ENCODE measurements at places on chromosomes 3 and 15. TPM values are rescaled to one million over a fixed set of nuclear protein-coding genes. Genes with fewer than 3 reads are reported as not detected.

GRCh38 chr3:129616291-129616690, 9.8 kb upstream of the PLXND1 start:
- no peaks in the 10 kb centered on the region for H3K36me3 ChIP-seq
- no peaks in the 10 kb centered on the region for H3K27me3 ChIP-seq
- H3K4me1 ChIP-seq = no peaks in the 10 kb centered on the region
- no peak for DNase-seq

GDPGP1 gene
- 9.8 TPM for total RNA-seq

HDC gene
- total RNA-seq = not detected

- no peak overlapping the region for H3K4me3 ChIP-seq
- H3K27me3 ChIP-seq = peaks cover 38% of the 10 kb centered on the region
- DNase-seq = no peak
- H3K4me1 ChIP-seq = peaks cover 40% of the 10 kb centered on the region
- no peak overlapping the region for H3K27ac ChIP-seq
Observed at GRCh38 chr3:184559336-184559735, 2.2 kb upstream of the EPHB3 start.

DNA sequence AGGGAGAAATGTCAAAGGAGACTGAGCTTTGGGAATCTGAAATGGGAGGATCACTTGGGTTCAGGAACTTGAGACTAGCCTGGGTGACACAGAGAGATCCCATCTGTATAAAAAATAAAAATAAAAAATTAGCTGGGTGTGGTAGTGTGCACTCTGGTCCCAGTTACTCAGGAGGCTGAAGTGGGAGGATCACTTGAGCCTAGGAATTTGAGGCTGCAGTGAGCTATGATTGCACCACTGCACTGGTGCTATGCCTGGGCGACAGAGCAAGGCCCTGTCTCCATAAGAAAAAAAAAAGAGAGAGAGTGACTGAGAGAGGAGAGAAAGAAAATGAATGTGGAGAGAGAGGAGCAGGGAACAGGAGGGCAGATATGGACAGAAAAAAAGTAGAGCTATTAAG, 72.8 kb downstream of the SENP2 start:
- H3K27ac ChIP-seq = no peak overlapping the region
- peaks cover 2% of the 10 kb centered on the region for H3K4me1 ChIP-seq
- H3K27me3 ChIP-seq = peaks cover 10% of the 10 kb centered on the region
- no peak for DNase-seq

GRCh38 chr15:98085003-98085639, 124.6 kb downstream of the ARRDC4 start:
- no peak overlapping the region for H3K27ac ChIP-seq
- H3K4me1 ChIP-seq = peaks cover 2% of the 10 kb centered on the region
- no peak overlapping the region for H3K4me3 ChIP-seq
- no peaks in the 10 kb centered on the region for H3K27me3 ChIP-seq
- H3K36me3 ChIP-seq = no peaks in the 10 kb centered on the region

DNA sequence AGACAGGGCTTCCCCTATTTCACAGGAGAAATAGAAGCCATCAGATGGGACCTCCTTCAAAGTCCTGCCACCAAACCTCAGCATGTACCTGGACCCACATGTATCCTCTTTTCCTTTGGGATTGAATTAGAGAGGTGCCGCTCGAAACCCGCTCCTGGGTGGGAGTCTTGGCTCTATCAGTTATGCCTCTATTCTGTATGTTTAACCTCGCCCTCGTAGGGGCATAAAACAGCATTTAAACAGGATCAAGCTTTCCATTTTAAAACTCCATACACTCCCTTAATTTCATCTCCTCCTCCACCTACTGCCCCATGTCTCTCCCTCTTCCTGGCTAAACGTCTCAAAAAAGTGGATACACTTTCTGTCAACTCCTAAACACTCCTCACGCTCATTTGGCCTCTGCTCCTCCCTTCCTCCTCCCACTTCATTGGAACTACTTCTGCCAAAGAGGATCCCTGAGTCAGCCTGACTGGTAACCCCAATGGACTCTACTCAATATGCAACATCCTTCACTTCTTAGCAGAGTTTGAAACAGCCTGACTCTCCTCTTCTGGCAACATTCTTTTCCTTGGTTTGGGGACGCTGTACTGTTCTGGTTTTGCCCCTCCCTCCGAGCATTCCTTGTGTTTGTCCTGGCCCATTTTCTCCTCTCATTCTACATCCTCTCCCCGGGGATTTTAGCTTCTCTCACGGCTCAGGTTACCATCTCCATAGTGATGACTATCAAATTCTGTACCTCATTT, 23.0 kb upstream of the MUC20 start:
- H3K4me1 ChIP-seq = no peaks in the 10 kb centered on the region
- H3K27me3 ChIP-seq = no peaks in the 10 kb centered on the region
- peaks cover 23% of the 10 kb centered on the region for H3K36me3 ChIP-seq
- H3K27ac ChIP-seq = no peak overlapping the region
- no peak for DNase-seq

GOLGA6L10 gene
- 0.97 TPM for total RNA-seq

DNA sequence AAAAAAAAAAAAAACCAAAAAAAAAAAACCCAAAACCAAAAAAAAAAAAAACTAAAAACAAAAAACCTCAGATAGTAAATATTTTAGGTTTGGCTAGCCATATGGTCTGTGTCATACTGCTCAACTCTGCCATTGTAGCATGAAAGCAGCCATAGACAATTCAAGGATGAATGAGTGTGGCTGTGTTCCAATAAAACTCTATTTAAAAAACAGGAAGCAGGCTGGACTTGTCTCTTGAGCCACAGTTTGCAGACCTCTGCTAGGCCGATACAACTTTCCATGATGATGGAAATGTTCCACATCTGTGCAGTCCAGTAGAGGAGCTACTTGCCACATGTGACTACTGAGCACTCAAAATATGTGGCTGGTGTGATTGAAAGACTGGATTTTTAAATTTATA, 11.1 kb downstream of the EFCAB12 start:
- H3K4me1 ChIP-seq = no peaks in the 10 kb centered on the region
- H3K27ac ChIP-seq = no peak overlapping the region
- no peaks in the 10 kb centered on the region for H3K36me3 ChIP-seq
- no peak for DNase-seq

GRCh38 chr3:20811006-20811405, 625.0 kb upstream of the SGO1 start:
- no peak overlapping the region for H3K4me3 ChIP-seq
- H3K27ac ChIP-seq = no peak overlapping the region
- H3K4me1 ChIP-seq = no peaks in the 10 kb centered on the region

MORC1 gene
- not detected for total RNA-seq

DNA sequence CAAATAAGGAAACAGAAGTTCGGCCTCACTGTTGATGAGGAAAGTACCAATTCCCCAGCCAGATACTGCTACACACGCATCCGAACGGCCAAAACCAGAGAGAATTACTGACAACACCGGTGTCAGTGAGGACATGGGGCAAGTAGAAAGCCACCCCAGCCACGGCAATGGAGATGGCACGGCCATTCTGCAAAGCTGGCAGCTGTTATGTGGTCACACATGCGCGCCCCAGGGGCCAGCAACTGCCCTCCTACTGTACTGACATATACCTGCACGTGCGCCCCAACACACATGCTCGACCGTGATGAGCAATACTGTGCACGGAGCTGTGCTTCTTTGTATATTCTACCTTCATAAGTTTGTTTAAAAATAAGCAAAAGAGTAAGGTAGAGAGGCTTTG, 217.4 kb downstream of the ADAMTS17 start:
- no peaks in the 10 kb centered on the region for H3K27me3 ChIP-seq
- H3K4me1 ChIP-seq = no peaks in the 10 kb centered on the region
- no peak overlapping the region for H3K4me3 ChIP-seq
- peaks cover 6% of the 10 kb centered on the region for H3K36me3 ChIP-seq
- DNase-seq = no peak

- no peak overlapping the region for H3K27ac ChIP-seq
- H3K4me3 ChIP-seq = peak overlapping the region; percentile 65
- no peak for DNase-seq
- H3K4me1 ChIP-seq = peaks cover 3% of the 10 kb centered on the region
- no peaks in the 10 kb centered on the region for H3K36me3 ChIP-seq
Observed at GRCh38 chr3:53845103-53845880, 927 bp downstream of the CHDH start.

DNA sequence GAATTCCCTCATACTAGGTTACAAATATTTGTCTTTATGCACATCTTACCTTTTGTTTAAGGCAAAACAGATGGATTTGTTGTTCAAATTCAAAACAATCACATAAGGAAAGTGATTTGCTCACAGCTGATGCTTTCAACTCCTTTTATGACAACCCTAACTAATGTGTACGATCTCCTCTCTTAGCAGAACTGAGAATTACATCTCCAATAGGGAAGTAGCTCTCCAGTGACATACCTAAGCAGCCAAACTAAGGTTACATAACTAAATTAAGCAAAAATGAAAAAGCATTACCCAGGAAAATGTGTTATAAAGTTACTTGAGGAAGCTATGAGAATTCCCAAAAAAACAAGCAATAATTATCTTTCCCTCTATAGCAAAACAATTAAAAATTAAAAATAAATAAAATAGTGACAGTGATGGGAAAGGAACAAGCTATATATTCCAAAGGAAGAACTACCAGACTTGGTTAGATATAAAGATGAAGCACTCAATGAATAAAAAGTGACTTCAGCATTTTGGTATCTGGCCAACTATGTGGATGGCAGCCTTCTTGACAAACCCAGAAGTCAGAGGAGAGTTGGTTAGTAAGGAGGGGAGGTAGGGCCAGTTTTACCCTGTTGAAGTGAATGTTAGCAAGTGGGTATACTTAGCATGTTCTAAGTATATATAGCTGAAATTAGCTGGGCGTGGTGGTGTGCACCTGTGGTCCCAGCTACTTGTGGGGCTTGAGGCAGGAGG, 32.4 kb downstream of the PEAK1 start:
- H3K4me1 ChIP-seq = peaks cover 9% of the 10 kb centered on the region
- H3K27ac ChIP-seq = no peak overlapping the region
- DNase-seq = no peak
- no peak overlapping the region for H3K4me3 ChIP-seq
- no peaks in the 10 kb centered on the region for H3K27me3 ChIP-seq

DNA sequence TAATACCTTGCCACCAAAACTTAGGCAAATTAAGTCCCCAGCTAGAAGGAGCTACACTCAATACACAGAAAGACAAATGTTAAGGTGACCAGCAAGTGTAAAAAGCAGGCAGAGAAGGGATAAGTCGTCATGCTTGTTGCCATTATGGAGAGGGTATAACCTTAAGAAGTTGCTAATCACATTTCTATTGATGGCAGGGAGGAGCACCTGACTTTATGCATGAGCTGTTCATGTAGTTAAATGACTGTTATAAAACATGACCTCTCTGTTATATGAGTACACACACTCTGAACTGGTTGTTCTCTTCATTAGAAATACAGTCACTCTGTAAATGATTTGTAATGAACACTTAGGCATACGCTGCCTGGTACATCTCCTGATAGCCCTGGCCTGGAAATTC, 6.6 kb upstream of the CCNL1 start:
- peaks cover 15% of the 10 kb centered on the region for H3K4me1 ChIP-seq
- DNase-seq = no peak
- peaks cover 9% of the 10 kb centered on the region for H3K36me3 ChIP-seq
- H3K4me3 ChIP-seq = no peak overlapping the region
- H3K27ac ChIP-seq = no peak overlapping the region

DNA sequence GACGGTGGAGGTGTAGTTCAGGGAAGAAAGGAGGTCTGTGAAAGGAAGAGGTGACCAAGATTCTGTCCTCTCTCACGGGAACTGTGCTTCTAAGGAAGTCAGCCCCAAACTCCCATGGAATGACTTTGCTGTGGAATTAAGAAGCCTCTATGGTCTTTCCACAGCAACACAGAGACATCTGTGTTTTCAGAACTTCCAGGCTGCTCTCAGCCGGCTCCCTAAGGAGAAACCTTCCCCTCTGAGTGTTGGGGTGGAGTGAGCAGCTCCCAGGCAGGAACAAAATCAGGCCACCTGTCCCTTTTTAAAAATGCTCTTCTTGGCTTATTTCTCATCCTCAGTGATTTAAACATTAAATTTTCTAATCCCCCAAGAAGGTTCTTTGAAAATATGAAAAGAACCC, 53.3 kb upstream of the SNRK start:
- H3K36me3 ChIP-seq = no peaks in the 10 kb centered on the region
- H3K27me3 ChIP-seq = peaks cover 3% of the 10 kb centered on the region
- no peak overlapping the region for H3K27ac ChIP-seq

GRCh38 chr15:25536801-25537611, 98.2 kb upstream of the UBE3A start:
- no peaks in the 10 kb centered on the region for H3K36me3 ChIP-seq
- H3K4me1 ChIP-seq = no peaks in the 10 kb centered on the region
- no peak overlapping the region for H3K27ac ChIP-seq
- H3K4me3 ChIP-seq = no peak overlapping the region
- H3K27me3 ChIP-seq = no peaks in the 10 kb centered on the region
- no peak for DNase-seq

- no peaks in the 10 kb centered on the region for H3K27me3 ChIP-seq
- no peak overlapping the region for H3K4me3 ChIP-seq
- H3K27ac ChIP-seq = no peak overlapping the region
- no peaks in the 10 kb centered on the region for H3K36me3 ChIP-seq
- no peaks in the 10 kb centered on the region for H3K4me1 ChIP-seq
- no peak for DNase-seq
Observed at GRCh38 chr3:78178209-78178608, 1138.3 kb downstream of the ROBO2 start.

PPP1R2 gene
- total RNA-seq = 85.9 TPM

NOX5 gene
- not detected for total RNA-seq

- H3K36me3 ChIP-seq = peaks cover 74% of the 10 kb centered on the region
- peaks cover 65% of the 10 kb centered on the region for H3K4me1 ChIP-seq
- H3K27me3 ChIP-seq = no peaks in the 10 kb centered on the region
- H3K4me3 ChIP-seq = no peak overlapping the region
Observed at GRCh38 chr3:150757364-150757763, 5.6 kb downstream of the SIAH2 start.

GRCh38 chr3:24129549-24129948, 184.5 kb downstream of the NR1D2 start:
- H3K4me3 ChIP-seq = no peak overlapping the region
- no peaks in the 10 kb centered on the region for H3K4me1 ChIP-seq
- peaks cover 2% of the 10 kb centered on the region for H3K27me3 ChIP-seq
- H3K27ac ChIP-seq = no peak overlapping the region

OR5K2 gene
- not detected for total RNA-seq

- no peaks in the 10 kb centered on the region for H3K27me3 ChIP-seq
- H3K27ac ChIP-seq = no peak overlapping the region
- no peak for DNase-seq
- no peaks in the 10 kb centered on the region for H3K4me1 ChIP-seq
- no peaks in the 10 kb centered on the region for H3K36me3 ChIP-seq
Observed at GRCh38 chr3:175199961-175200360, 340.8 kb downstream of the NAALADL2 start.

DNA sequence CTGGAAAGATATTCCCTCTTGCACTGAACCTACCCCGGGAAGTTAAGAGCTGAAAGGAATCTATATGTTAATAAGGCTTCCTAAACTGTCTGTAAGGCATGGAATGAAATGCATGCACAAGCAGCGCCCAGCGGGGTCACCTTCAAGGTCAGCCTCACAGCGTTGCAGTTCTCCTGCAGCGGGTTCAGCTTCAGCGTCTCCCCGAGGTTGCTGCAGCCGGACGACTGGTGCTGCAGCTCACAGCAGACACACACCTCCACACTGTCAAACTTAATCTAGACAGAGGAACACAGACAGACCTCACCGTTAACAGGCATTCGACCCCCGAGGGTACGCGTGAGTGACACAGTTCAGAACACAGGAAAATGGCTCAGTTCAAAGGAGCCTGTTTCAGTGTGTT, 73.3 kb downstream of the NSMCE3 start:
- H3K4me1 ChIP-seq = no peaks in the 10 kb centered on the region
- no peak overlapping the region for H3K4me3 ChIP-seq
- H3K36me3 ChIP-seq = no peaks in the 10 kb centered on the region
- H3K27ac ChIP-seq = no peak overlapping the region

TICRR gene
- total RNA-seq = 29.8 TPM

- peak; percentile 14 for DNase-seq
- H3K4me1 ChIP-seq = peaks cover 1% of the 10 kb centered on the region
- no peaks in the 10 kb centered on the region for H3K27me3 ChIP-seq
- H3K36me3 ChIP-seq = peaks cover 23% of the 10 kb centered on the region
- no peak overlapping the region for H3K27ac ChIP-seq
Observed at GRCh38 chr3:113552851-113553250, 20.5 kb downstream of the SIDT1 start.

All from activated CD4-positive, alpha-beta T cell treated with anti-CD3 and anti-CD28 coated beads, Interleukin-2, amount 10 ng/mL, durations not matched to agents 7 days and 5 days (primary cell).